Stimulated activated CD4-positive, alpha-beta T cell treated with anti-CD3 and anti-CD28 coated beads, Interleukin-12 subunit alpha, Interleukin-12 subunit beta, amount 100 ng/mL, for 4 hours (primary cell): ENCODE measurements at places on chromosomes 3 and 15.

- DNase-seq, result no peak
Measured at GRCh38 chr3:12303534-12303933, 14.7 kb downstream of the PPARG start.

DNA sequence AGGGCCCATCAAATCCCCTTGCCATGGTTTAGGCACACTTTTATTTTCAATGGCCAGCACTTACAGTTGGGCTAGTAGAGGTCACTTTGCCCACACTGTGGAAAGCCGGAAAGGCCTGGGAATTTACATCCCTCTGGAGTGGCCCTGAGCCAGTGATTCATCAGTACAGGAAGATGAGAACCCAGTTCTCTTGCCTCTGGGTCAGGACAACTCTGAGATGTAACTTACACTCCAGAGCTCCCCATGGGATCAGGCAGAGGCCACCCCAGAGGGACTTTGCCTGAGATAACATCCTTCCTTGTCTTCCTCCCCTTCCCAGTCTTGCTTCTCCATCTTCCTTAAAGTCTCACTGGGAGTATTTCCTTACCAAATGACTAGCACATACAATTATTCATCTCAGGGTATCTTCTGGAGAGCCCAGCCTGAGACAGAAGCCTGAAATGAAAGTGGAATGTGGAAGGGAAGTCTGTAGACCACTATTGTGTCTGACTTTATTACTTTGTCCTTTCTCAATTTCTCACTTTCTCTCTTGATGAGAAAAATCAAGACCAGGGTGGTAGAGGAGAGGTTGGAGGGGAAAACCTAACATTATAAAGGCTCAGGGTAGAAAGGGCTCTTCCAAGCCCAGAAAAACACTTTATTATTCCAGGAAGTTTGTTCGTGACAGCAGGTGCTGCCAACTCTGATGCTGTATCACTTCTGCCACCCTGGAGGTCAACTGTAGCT, 220.8 kb downstream of the ZNF621 start:
- no peak for DNase-seq

DNA sequence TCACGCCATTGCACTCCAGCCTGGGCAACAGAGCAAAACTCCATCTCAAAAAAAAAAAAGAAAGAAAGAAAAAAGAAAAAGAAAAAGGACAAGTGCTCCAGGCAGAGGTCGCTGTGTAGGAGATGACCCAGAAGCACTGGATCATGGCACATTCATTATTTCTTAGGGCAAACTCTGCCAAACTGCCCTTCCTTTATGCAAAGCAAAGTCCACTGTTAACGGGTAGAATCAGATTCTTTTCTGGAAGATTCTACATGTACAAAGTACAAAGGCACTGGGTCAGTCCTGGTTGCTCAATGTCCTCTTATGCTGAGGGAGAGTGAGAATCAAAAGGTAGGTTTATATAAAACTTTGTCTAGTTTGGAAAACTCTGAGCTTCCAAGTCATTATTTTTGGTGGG, 144.9 kb downstream of the FEZF2 start:
- DNase-seq, result no peak

DNA sequence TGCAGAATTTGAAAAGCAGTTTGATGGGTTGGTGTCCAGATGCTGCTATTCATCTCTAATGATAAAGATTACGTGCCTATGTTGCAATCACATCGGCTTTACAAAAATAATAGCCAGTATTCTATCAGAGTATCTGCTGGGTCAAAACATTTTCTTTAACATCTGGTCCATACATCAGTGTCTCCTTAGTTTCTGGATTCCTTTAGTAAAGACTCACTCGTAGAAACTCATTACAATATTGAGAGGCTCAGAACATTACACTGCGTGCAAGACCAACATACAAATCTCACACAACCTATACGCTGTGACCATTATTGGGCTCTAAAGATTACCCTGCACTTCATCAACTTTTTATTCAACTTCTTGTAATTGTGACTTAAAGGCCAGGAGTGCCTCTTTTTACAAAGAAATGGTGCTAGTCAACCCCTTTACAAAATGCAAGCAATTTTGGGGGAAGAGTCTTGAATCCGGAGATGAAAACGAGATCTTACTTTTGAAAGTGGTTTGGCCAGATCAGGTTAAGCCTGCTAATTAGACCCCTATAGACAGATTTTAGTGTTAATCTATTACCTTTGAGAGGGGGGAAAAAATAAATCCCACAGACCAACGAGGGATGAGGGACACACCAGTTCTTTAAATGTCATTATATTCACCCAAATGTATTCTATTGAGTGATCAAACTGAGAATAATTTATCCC, 2.9 kb downstream of the TRA2B start:
- no peak for DNase-seq
